ENCODE measurements at places on chromosomes 2 and 18.

DNA sequence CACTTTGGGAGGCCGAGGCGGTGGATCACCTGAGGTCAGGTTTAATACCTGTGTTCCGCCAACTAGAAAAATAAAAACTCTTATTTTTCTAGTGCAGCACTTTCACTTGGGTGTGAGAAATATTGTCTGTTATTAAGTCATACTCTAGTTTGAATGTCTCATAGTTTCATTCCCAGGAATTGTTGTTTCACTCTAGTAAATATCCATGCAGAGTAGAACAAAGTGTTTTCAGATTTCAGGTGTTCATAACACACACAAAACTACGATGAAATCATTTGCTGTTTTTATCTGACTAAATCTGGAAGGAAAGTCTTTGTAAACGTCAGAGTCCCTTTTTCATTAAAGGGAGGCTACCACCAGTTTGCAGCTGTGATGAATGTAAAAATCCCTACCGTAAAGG lies 4.0 kb downstream of the FAM117B start:
- no peak for DNase-seq

DNA sequence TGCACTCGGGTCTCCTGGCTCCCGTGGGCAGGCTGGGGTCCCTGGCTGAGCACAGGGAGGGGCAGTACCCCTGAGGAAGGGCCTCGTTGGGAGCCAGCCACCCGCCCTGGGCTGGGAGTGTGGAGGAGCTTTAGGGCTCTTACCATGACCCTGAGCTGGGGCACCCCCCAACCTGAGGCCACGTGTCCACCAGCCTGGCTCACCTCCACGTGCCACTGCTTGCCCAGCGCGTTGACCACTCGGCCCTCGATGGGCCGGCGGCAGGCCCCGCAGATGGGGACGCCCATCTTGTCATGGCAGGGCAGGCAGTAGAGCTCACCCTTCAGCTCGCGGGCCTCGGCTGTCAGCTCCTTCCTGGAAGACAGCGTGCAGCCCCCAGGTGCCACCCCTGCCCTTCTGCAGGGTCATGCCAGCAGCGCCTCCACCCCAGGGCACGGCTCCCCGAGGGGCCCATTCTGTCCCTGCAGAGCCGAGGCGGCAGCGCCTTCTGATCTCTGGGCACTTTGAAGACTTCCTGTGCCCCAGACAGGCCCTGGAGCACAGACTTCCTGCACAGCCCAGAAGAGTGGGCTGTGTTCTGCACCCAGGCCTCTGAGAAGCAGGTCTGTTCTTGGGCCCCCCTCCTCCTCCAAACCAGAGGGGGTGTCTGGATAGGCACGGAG lies 4.0 kb upstream of the GPR17 start:
- DNase-seq = no peak

DNA sequence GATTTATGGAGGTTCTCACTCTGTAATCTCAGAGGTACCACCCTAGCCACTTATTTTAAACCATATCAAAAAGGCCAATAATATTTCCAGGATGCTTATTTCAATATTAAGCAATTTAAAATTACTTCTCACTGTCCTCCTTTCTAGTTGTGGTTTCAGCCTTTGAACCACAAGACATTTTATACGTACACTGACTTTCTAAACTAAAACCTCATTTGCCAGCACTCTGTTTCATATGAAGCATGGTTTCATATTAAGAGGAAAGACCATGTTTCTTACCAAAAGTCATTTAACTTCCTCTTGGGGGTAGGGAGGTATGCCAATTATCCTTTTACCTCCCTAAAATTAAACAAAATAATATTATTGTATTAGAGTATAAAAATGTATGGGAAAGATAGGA lies 399.8 kb downstream of the CDH7 start:
- no peak for DNase-seq

- DNase-seq = no peak
Observed at GRCh38 chr2:186058614-186059013, 320.0 kb downstream of the FSIP2 start.

GRCh38 chr18:76412818-76413565 lies 82.0 kb downstream of the ZNF516 start:
- no peak for DNase-seq

- DNase-seq = no peak
Observed at GRCh38 chr2:7516484-7517063, 599.4 kb downstream of the RNF144A start.

GRCh38 chr18:12420821-12421421 lies 13.2 kb downstream of the PRELID3A start:
- no peak for DNase-seq

DNA sequence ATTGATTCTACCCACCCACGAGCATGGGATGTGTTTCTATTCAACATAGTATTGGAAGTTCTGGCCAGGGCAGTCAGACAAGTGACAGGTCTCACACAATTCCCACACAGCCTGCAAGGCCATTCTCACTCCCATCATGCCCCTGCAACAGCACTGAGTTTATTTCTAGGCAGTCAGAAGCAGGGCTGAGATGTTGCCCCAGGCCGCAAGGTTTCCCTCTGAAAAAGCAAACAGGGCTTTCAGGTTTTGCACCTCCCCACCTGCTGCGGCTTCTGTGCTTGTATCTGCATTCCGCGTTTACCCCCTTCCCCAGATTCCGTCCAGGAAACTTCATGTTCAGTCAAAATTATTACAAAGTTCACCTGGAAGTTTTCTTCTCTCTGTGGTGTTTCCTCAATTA lies 9.4 kb upstream of the TACR1 start:
- no peak for DNase-seq

DNA sequence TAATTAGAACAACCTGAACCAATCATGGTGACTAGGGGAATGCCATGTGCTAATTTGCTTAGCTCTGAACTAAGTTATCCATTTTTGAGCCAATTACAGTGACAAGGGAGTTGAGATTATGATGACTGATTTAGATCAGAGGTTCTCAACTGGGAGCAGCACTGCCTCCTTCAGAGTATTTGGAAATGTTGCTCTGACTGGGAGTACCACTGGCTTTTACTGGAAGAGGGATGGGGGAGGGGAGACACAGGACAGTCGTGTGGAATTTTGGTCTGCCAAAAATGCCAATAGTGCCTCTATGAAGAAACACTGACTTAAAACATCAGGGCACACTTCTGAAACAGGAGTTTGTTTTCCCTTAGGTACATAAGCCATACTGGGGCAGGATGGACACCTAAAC lies 48.1 kb upstream of the VPS54 start:
- DNase-seq = no peak

- DNase-seq = no peak
Observed at GRCh38 chr18:75455249-75456198, 28.0 kb upstream of the SMIM21 start.

DNA sequence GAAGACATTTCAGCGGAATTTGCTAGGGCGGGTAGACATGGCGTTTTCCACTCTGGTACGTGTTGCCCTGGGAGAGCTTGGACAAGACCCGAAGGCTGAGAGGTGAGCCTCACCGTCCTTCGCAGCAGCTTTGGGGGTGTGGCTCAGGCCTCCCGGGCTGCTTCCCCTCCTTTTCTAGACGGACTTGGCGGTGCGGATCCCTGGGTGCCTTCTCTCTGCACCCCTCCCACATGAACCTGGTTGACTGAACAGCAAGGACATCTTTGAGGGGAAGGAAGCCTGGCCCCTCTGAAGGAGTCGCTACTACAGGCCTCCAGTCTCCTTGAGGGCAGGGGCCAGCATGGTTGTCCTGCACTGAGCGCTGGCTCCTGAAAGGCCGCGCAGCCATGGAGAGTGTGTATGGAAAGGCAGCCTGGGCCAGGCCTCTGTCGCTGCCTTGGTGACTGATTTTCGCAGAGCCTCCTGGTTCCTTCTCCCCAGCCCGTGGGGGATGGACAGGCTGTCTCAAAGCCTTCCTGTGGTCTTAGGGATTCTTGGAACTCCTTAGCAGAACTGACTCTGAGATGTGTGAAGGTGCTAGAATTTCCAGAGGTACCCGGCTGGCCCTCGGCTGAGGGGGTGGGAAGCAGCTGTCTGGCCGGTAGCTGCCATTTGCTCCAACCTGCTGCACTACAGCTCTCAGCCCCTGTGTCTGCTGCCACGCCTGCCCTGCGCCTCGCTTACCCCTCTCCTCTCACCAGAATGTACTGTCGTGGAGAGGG lies 9.9 kb downstream of the CNNM4 start:
- no peak for DNase-seq

DNA sequence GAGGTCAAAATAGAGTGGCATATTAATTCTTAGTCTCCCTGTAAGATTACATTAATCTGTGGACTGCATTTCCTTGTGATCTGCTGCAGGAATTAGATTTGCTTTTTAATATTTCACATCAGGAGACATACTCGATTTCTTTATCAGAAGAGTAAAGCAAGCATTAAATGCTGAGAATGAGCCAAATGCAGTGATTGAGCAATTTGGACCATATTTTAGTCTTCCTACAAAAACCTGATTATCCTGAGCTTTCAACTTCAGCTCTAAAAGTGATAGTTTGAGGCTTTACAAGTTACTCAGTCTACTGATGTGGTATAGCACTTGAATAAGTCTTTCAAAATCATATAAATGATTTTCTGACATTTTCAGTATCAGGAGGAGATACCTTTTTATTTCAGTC lies 774.3 kb upstream of the RAB6C start:
- DNase-seq = no peak

DNA sequence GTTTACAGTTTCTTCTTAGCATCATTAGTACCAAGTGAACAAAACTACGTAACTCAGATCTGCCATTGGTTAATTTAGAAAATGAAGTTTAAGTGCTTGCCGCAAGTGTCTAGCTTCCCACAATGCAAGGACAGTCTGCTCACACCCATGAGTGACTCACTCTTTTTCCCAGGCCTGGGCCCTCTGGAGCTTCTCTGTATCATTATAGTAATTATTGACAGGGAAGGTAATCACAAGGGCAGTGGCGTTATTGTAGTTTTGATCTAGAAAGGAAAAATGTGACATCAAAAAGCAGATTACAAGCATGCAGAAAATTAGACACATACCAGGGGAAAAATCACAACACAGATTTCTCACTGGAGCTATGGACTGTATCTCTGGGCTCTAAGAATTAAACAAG lies 38.5 kb downstream of the NPC1 start:
- DNase-seq = no peak

- no peak for DNase-seq
Observed at GRCh38 chr2:157440404-157441071, 3.4 kb downstream of the CYTIP start.

- no peak for DNase-seq
Observed at GRCh38 chr2:201465524-201465971, 14.0 kb downstream of the STRADB start.

- DNase-seq = no peak
Observed at GRCh38 chr2:198376677-198377076, 572.3 kb downstream of the PLCL1 start.

DNA sequence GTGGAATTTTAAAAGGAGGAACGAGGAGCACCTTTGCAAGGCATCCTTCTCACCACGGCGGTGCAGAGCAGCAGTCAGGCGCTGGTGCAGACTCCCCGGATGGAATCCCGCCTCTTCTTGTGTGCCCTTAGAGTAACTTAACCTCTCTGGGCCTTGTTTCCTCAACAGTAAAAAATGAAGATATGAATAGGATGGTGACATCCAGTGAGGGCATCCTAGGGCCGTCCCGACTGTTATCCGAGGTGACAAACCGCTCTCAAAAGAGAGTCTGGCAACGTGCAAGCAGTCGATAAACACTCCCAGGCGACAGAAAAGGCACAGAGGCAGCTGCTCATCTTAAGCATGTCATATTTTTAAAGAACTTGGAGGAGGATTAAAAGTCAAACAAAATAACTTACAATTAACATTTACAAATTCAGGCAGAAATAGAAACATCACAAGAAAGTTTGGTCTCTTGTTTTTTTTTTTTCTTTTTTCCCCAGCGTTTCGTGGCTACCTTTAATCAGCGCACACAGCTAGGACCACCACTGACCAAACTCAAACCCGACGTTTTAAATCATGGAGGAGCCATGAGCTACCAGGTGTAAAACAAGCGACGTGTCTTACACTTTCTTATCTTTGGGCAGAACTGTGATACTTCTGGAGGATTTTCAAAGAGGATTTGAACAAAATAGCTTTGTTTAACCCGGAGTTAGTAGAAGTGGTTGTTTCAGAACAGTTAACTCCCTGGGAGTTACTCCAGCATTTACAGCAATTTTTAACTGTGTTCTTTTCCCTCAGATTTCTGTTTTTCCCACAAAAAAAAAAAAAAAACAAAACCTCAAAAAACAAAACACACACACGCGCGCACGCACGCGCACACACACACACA lies 2.1 kb downstream of the MBP start:
- DNase-seq = no peak

GRCh38 chr2:27988718-27989117 lies 98.2 kb downstream of the BABAM2 start:
- DNase-seq = no peak

DNA sequence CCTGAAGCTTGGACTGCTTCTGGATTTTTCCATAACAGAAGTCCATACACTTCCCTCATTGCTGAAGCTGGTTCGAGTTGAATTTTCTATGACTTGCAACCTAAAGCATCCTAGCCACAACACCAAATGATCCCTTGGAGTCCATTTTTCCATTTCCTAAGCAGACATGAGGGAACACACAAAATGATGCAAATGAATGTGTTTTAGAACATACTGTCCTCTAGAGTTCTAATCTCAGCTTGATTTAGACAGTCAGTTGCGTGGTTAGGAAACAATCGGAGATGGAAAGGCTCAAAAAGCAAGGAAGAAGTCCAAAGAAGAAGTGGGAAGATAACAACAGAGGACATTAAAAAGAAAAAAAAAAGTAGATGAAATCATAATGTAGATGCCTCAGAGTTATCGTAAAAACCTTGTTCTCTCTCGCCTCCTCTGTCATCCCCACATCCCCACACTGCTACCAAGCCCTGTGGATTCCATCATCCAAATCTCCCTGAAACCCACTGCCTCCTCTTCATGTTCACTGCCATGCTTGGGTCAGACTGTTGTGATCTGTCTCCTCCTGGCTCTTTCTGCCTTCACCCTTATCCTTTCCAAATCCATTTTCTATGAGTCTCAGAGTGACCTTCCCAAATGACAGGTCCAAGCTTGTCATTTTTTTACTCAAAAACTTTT lies 58.4 kb downstream of the TMEM247 start:
- DNase-seq = no peak

- no peak for DNase-seq
Observed at GRCh38 chr2:105238664-105239240, 2.8 kb upstream of the GPR45 start.

DNA sequence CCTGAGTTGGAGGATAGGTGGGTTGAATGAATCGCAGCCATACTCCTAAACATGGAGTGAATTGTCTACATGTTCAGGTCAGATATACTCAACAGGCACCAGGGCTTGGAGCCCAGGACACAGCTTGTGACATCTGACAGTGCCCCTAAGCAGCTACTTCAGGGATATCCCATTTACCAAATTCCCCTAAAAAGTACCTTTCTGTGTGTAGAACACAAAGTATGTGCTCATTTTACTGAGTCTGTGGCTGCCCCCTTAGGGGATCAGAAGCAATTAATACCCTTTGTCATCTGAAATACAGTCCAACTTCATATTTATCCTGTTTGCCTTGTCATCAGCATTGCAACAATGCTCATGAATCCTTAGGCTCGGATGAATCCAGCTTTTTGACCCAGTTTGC lies 20.8 kb downstream of the TNFRSF11A start:
- no peak for DNase-seq

- DNase-seq = no peak
Observed at GRCh38 chr2:160735696-160736095, 242.1 kb upstream of the RBMS1 start.
